ENCODE measurements at places on chromosomes 7 and 10.

GRCh38 chr7:55179931-55180682 lies 161.3 kb downstream of the EGFR start:
- DNase-seq, result no peak

GRCh38 chr7:3551536-3551935 lies 250.5 kb downstream of the SDK1 start:
- DNase-seq, result no peak

DNA sequence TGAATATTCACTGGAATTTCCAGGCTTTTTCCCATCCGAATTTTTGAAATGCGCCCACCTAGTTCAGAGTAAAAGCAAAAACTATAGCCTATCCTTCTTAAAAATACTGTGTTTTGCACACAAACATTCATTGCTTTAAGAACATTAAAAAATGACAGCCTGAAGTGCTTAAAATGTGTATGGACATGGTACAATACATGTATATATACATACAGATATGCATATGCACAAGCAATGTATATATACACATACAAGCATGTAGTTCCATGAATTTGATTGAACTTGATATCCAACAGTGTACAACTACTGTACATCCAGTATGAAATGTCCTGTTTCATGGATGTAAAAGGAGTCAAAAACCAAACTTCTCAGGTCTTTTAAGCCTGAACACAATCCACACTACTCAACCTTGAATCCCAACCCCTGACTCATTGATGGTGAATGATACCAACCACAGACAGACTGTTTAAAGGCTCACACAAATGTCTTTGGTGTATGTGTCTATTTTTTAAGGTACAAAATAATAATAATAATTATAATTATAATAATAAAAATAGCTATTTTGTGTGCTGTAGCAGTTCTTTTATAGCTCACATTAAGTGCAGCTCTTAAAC lies 14.8 kb downstream of the INHBA start:
- DNase-seq, result no peak

DNA sequence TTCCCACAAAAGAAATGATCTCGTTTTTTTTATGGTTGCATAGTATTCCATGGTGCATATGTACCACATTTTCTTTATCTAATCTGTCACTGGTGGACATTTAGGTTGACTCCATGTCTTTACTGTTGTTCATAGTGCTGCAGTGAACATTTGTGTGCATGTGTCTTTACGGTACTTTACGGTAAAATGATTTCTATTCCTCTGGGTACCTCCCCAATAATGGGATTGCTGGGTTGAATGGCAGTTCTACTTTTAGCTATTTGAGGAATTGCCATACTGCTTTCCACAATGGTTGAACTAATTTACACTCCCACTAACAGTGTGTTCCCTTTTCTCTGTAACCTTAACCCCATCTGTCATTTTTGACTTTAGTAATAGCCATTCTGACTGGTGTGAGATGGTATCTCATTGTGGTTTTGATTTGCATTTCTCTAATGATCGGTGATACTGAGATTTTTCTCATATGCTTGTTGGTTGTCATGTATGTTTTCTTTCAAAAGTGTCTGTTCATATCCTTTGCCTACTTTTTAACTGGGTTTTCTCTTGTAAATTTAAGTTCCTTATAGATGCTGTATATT lies 37.2 kb downstream of the MKLN1 start:
- no peak for DNase-seq

Data from mesendoderm (in vitro differentiated cells).